Renal cortical epithelial cell (primary cell): ENCODE measurements at places on chromosomes 2 and 18.

GRCh38 chr2:3728104-3729054 lies 25.0 kb downstream of the DCDC2C start:
- DNase-seq: peak; percentile 33

DNA sequence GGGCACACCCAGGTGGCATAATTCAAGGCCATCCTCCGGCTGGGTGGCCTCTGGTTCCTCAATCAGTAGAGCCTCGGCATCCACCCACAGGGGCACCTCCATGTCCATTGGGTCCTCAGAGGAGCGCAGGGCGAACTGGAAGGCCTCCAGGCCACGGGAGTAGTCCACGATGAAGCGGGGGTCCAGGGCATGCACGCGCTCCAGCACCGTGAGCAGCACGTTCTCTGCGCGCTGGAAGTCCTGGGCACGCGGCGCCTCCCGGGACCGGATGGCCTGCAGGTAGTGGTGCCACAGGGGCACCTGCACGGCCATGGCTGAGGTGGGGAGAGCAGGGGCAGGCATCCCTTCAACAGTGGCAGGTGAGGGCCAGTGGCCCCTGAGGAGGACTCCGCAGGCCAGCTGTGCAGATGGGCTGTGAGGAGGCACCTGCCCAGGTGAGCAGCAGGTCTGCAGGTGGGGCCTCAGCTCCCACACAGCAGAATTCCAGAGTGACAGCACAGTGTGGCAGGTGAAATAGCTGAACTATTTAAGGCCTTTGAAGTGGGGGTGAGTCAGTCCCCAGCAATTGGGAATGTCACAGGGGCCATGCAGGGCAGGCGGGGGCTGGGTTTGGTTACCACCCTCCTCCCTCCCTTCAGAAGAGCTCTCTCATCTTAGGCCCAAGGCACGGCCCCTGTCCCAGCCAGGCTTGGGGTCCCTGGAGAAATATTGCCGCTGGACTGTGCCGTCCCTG lies at the start of gene MAB21L4:
MAB21L4 (minus strand) TSS at position 501 of the 733 bp plus-strand sequence; CDS start at position 342, 159 bp downstream.
- peak; percentile 24 for DNase-seq

DNA sequence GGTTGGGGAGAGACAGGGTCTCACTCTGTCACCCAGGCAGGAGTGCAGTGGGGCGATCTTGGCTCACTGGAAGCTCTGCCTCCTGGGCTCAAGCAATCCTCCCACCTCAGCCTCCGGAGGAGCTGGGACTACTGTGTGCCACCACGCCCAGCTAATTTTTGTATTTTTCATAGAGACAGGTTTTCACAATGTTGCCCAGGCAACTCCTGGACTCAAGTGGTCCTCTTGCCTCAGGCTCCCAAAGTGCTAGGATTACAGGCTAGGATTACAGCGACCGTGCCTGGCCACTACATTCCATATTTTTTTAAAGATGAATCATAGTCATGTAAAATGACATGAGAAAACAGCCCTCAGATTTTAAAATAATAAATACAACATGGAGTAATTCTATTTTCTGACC lies 32.3 kb downstream of the CWC22 start:
- DNase-seq: no peak

- peak; percentile 13 for DNase-seq
Observed at GRCh38 chr2:222747526-222748160, 76.2 kb downstream of the MOGAT1 start.

DNA sequence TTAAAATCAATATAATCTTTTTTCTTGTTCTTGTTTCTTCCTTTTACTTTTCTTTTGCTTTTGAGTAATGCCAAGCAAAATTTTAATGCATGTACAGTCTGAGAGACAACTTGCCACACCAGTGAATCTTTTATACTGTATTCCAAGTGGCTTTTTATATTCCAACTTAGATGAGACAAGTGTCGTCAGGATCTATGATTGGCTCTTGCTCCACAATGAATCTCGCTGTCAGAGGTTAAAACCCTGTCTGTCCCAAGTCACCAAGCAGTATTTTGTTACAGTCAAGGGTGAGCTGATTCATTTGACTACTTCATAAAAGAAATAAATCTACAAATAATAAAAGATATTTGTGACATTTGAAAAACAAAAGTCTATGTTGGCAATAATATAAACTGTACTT lies at the start of gene MSTN:
MSTN (minus strand) TSS at position 129 of the 400 bp plus-strand sequence. CDS start 133 bp downstream, outside the sequence.
- DNase-seq: no peak

GRCh38 chr2:189548666-189549448 lies 31.7 kb downstream of the SLC40A1 start:
- peak; percentile 64 for DNase-seq

GRCh38 chr2:186716899-186717298 lies 23.0 kb downstream of the FAM171B start:
- DNase-seq: no peak

DNA sequence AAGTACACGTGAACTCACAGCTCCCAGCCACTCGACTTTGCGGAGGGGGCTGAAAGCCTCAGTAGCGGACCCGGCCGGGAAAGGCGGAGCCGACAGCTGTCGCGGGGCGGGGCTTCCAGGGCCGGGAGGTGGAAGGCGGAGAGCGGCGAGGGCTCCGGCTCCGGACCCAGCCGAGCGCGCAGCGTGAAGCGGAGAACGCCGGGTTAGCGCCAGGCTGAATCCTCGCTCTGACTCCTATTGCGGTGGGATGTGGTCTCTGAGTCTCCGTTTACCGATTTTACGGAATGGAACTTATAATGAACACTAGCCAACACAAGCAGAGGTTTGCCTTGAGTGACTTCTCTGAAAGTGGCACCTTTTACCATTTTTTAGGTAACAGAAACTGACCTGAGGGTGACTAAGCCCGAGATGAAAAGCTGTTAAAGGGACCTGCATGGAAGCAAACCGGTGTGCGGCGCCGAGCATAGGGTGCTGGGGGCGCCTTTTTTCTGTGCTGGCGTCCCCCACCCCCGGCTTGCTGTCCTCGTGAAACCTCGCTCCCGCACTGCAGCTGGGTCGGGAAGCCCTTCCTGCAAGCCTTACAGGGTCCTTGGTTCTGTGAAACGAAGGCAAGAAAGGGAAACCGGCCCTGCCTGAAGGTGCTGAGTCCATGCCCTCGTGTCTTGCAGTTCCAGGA lies 72.9 kb downstream of the EN1 start:
- peak; percentile 1 for DNase-seq

- no peak for DNase-seq
Observed at GRCh38 chr2:180540761-180541160, 439.6 kb upstream of the UBE2E3 start.

- DNase-seq: peak; percentile 59
Observed at GRCh38 chr2:63692002-63692606, 103.3 kb downstream of the MDH1 start.

- DNase-seq: no peak
Observed at GRCh38 chr2:15765686-15766302, 174.1 kb downstream of the DDX1 start.

DNA sequence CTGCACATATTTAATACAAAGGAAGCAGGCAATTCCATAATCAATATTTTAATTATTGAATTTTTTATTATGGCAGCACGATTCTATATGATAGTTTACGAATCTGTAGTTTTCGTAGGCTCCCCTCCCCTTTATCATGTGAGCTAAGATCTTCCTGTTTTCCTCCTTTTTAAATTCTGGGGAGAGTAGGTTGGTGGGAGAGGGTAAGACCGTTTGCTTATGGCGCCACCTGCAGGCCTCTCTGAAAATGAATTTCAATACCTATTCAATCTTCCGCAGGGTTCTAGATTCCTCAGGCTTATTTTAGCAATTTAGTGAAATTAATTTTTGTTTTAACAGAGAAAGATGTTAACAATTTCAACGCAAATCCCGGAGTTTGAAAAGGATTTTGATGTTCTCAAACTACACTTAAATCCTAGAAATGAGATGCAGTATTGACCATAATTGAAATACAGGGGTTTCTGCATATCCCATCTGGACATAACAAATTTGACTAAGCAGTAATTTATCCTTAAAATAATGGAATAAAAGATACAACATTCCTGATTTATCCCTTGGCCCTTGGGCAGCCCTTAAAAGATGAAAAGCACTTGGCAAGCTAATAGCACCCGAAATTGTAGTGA lies 12.8 kb upstream of the GBX2 start:
- peak; percentile 58 for DNase-seq

- DNase-seq: no peak
Observed at GRCh38 chr2:240131296-240131695, 4.8 kb downstream of the COPS9 start.

- peak; percentile 95 for DNase-seq
Observed at GRCh38 chr18:23529604-23530003, 26.3 kb downstream of the RMC1 start.

GRCh38 chr18:55069497-55069896 lies 110.2 kb upstream of the CCDC68 start:
- no peak for DNase-seq

DNA sequence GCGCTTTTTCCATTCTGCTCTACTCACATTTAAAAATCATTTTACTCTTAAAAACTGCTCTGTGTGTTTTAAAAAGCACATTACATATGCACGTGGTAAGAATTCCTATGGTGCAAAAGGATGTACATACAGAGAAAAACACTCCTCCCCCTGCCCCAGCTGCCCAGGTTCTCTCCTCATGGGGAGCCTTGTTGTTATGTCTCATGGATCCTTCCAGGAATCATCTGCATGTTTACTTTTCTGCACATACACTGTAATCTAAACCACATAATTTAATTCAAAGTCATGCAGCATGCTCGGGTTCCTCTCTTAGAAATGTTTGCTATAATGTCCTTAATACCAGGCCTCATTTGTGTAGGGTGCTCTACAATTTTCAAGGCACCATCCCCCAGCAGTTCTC lies 243.3 kb downstream of the LOXHD1 start:
- DNase-seq: no peak

DNA sequence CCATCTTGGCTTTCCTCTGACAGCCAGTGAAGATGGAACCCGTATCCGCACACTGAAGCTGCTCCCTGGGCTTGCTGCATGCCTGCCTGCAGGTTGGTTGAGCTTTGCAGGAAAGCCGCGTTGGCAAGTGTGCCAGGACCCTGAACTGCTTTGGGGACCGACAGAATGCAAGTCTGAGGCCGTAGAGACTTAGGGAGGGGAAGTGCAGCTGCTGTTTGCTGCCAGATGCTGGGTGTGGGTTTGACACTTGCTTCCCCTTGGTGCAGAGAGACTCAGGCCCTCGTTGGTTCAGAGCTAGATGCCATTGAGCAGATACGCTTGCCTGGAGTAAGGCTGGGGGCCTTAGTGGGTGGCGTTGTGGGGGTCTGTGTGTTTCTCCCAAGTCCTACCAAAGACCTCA lies 13.1 kb upstream of the PHLPP1 start:
- DNase-seq: no peak

DNA sequence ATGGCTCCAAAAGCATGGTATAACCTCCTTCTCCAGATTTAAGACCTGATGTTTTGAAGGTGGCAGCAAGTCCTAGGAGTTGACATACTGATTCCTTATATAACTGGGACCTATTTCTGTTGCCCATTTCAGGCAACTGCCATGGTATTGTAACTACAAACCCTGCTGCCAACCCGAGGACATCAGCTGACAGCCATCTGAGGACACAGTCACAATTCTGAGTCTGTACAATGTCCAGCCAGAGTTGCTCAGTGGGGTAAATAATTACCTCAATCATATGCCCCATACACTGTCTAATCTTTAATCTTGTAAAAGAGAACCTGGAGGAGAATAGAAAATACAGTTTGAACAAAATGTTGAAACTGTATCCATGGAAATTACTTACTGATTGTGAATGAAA lies 8.7 kb upstream of the GAREM2 start:
- DNase-seq: no peak

- no peak for DNase-seq
Observed at GRCh38 chr2:170277951-170278350, 100.0 kb downstream of the MYO3B start.

DNA sequence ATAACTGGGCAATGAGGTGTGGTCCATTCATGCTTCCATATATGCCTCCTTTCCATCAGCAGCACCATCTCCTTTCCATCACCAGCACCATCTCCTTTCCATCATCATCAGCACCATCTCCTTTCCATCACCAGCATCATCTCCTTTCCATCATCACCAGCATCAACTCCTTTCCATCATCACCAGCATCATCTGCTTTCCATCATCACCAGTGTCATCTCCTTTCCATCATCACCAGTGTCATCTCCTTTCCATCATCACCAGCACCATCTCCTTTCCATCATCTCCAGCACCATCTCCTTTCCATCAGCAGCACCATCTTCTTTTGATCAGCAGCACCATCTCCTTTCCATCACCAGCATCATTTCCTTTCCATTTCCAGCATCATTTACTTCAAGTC lies 297.5 kb upstream of the SPHKAP start:
- DNase-seq: no peak

DNA sequence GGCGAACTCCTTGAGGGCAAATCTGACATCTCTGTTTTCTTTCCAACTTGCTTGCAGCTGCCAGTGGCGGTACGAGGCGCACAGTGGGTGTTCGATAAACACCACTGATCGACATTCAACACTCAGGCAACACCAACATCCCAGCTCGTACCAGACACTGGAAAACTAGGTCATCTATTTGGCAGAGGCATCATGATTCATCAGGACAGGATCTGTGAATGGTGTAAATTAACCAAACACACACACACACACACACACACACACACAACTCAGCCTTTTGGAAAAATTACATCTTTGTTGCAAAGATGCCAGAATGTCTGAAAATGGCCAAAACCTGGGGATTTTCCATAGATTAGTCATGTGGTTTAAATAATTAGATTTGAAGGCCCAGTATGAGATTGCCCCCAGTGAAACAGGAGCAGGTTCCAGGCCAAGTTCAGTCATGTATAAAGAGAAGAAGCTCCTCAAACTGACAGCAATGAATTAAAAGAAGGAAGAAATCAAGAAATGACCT lies 150.5 kb upstream of the NCKAP5 start:
- DNase-seq: peak; percentile 80

DNA sequence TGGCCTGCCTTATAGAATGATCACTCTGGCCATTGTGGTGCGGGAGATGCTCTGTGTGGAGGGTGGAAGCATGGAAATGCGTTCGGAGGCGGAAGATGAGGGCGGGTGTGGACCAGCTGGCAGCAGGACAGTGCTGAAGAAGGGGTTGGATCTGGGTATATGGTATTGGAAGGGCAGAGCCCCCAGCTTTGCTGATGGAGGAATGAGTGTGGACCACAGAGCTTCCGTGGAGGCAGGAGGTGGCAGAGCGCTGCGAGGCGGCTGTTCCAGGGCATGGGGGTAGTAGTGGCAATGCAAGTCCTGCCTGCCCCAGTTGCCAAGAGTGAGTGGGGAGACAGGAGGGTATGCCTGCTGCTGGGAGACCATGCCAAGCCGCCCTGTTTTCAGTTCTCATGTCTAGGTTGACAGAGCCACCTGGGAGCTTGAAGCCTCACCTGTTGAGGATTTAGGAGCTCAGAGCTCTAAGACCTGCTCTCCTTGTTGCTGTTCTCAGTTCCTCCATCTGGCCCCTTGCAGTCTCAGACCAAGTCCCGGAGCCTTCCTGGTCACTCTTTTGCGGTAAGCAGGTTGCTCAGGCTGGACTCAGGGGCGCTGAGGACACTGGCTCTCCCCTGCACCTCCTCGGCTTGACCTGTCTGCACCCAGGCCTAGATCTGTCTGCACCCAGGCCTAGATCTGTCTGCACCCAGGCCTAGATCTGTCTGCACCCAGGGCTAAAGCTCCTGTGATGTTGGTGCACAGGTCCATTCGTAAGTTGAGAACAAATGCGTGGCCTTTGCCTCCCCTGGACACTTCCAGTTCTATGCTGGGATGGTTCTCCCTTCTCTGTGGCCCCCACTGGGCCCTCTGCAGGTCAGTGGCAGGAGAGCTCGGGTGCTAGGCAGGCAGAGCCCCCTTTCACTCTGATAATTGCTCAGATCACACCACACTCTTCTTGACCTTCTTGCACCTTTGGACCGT lies 290.5 kb upstream of the HS6ST1 start:
- DNase-seq: no peak
